CD4-positive, alpha-beta memory T cell (primary cell): ENCODE measurements at places on chromosomes 16 and 17. TPM values are rescaled to one million over a fixed set of nuclear protein-coding genes. Genes with fewer than 3 reads are reported as not detected.

CLEC18B gene
- polyA plus RNA-seq: not detected

EFNB3 gene
- not detected for polyA plus RNA-seq

TMEM132E gene
- 0.11 TPM for polyA plus RNA-seq

DNA sequence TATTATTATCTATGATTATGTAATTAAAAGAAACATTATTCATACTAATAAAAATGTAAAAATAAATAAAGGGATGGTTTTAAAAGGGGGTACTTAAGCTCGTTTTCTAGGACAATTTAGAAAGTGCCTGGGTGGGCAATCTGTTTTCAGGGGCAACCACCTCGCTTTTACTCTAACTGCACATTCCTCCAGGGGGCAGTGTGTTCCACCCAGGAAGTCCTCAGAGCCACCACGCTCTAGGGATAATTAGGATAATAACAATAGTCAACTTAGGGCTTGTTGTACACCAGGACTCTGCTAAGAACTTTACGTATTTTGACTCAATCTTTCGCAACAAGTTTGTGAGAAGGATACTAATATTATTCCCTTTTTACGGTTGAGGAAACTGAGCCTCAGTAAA lies 396.7 kb upstream of the MAF start:
- no peak for DNase-seq

DNA sequence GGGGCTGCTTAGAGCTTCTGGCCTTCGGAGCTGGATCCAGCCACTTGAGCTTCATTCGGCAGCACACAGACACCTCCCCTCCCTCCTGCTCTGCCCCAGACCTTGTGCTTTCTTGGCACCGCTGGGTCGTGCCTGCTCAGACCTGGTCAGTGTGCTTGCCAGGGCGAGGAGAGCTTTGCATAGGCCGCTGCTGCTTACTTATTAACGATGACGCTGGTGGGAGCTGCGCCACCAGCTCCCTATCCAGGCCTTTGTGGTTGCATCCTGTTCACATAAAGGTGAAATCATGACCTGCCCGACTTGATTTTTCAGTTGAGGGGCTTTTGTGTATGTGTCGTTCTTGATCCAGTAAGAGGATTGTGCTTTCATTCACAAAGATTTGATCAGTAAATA lies 101.1 kb downstream of the MSI2 start:
- DNase-seq: no peak

DNA sequence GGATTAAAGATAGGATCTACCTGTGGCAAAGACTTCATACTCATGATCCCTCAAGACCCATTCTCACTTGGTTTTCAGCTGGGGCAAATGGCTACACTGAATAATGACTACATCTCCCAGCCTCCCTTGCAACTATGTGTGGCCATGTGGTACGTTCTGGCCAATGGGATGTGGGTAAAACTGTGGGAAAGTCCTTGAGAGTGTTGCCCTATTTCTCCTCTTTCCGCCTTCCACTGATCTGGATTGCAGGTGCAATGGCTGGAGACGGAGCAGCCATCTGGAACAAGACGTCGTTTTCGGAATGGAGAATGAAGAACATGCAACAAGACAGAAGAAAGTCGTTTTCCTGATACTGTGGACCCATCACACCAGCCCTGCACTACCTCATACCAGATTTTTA lies 48.5 kb downstream of the HAPSTR1 start:
- no peak for DNase-seq

DNA sequence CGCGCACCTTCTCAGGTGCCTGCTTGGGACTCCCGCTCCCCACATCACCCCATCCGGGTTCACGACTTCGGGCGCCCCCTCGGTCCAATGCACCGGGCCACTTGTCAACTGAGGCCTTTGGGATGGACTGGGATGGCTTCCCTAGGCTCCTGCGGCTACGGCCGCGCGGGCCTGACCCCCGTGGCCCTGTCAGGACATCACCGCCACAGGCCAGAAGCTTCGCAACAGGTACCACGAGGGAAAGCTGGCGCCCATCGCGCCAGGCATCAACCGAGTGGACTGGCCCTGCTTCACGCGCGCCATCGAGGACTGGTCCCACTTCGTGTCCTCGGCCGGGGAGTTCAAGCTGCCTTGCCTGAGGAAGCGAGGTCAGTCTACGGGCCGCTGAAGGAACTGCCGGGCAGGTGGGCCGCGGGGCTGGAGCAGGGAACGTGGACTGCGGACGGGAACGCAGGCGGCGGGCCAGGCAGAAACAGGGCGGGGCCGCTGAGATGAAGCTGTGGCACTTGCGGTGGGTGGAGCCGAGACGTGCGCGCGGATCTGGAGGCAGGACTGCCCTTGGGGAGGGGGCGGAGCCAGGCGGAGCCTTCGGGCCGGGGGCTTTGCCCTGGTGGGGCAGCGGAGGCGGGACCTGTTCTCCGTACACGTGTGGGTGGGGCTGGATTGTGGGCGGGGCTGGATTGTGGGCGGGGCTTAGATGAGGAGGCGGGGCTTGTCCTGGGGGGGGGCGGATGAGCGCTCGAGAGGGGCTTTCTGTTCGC lies 13.7 kb upstream of the CNGB1 start:
- DNase-seq: peak; percentile 92

DNA sequence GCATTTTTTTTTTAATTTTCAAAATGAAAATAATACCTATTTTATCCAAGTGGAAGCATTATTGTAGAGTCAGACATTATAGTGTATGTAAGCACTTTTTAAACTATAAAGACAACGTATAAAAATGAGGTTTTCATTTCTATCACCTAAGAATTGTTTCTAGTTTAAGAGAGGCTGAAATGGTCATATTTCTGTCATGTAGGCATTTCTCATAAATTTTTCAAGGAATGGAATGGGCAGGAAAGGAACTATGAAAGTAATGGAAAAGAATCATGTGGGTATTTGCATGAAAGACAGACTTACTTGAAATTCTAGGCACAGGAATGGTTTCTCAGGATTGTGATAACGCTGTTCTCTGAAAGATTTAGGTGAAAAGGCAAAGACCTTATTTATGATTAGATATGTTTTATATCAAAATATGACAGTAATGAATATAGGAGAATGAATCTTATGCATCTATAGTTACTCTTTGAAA lies 67.4 kb downstream of the PPM1E start:
- no peak for DNase-seq

DNA sequence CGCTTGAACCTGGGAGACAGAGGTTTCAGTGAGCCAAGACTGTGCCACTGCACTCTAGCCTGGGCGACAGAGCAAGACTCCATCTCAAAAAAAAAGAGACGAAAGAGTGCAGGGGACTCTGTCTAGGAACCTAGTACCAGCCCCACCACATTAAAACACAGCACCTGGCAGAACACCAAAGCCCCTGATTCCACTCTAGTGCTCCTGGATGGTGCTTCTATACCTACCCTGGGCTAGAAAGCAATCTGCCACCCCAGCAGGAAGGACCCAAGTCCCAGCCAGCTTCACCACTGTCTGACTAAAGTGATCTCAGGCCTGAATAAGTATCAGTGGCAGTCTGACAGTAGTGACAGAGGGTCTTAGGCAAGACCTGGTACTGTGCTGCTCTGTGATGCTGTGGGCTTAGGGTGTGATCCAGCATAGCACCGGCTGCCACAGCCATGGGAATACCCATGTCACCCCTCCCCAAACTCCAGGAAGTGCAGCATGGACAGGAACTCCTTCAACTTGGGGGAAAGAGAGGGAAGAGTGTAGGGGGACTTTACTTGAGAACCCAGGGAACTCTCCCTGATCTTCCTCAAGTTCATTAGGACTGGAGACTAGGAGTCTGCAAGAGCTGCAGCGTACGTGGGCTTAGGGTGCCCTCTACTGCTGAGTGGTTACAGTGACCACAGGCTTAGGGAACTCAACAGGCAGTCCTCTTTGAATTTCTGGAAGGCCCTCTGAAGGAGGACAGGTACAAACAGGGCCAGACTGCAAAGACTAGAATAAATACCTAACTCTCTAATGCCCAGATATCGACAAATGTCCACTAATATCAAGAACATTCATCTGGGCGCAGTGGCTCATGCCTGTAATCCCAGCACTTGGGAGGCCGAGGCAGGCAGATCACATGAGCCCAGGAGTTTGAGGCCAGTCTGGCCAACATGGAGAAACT lies 30.0 kb upstream of the RNF43 start:
- DNase-seq: peak; percentile 57

DNA sequence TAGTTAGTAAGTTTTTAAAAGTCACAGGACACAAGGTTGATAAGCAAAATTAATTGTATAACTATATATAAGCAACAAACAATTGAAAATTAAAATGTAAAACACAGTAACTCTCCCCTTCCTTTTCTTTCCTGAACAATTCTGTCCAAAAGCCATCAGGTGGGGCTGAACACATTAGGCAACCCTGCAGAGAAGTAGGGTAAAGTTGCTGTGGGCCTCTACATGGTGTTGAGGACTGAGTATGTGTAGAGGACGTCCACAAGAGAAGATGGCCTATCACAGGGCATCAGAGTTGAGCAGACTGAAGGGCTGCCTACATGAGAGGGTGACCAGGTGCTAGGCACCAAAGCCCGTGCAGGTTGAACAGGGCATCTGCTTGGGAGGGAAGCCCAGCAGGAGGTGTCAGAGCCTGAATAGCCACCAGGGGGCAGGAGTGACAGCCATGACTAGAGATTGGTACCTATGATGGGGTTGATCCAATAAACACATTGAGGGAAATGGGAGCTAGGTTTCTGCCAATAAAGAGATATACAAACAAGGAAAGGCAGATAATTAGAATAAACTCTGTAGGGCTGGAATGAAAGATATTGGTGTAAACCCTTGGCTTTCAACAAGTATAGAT lies 415.1 kb downstream of the NPIPA8 start:
- DNase-seq: peak; percentile 28

- DNase-seq: no peak
These were observed 12.7 kb upstream of the RNF135 start for GRCh38 chr17:30958187-30958586.
